Stimulated activated CD8-positive, alpha-beta memory T cell treated with anti-CD3 and anti-CD28 coated beads, Interleukin-2, amount 100 ng/mL, for 1 hour (primary cell): ENCODE measurements at places on chromosomes 6 and 20.

- DNase-seq, result no peak
Measured at GRCh38 chr6:17207281-17207680, 73.9 kb upstream of the RBM24 start.

DNA sequence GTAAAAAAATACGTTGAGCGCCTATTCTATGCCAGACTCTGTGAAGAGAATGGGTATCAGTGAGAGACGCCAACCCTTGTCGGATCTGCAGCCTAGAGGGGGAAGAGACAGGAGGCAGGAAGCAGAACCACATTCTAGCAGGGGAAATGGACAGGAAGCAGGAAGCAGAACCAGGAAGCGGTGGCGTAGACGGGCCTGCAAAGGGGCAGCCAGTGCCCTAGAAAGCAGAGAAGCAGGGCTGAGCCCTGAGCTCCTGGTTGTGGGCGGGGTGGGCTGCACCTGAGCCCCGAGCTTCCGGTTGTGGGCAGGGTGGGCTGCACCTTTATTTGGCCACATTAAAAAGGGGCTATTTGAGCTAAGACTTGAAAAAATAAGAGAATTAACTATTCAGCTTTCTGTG lies 71.9 kb downstream of the FAM120B start:
- DNase-seq, result no peak

DNA sequence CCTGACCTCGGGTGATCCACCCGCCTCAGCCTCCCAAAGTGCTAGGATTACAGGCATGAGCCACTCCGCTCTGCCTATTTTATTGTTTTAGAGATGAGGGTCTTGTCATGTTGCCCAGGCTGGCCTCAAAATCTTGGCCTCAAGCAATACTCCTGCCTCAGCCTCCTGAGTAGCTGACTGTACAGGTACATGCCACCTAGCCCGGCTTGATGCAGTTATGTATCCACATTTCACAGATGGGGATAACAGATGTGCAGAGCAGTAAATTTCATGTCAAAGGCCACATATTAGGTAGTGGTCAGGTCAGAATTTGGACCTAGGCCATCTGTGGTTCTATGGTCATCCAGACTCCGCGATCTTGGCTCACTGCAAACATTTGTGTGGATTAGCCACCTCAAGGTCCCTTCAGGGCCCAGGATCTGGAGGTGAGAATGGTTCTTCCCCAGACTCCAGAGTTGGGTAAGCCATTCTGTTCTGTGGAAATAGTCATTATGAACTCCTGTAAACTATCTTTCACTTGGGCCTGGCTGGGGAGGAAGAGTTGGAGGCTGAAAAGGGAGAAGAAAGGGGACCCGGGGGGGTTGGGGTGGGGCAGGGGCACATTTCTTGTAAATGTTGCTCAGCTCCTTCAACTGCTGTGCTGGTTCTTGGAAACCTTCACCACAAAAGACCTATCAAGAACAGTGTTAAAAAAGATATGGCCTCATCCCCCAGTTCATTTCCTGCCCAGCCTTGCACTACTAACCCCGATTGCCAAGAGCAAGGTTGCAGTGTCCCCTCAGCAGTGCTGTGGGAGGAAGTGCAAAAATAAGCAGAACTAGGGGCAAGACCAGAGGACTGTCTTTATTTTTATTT lies 13.0 kb downstream of the PIM1 start:
- DNase-seq, result peak; percentile 46

DNA sequence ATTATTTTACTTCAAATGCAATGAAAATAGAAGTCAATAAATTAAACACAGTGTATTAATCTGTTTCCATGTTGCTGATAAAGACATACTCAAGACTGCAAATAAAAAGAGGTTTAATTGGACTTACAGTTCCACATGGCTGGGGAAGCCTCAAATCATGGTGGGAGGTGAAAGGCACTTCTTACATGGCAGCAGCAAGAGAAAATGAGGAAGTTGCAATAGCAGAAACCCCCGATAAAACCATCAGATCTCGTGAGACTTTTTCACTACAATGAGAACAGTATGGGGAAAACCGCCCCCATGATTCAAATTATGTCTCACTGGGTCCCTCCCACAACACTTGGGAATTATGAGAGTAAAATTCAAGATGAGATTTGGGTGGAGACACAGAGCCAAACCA lies 82.2 kb downstream of the GPR63 start:
- no peak for DNase-seq

GRCh38 chr6:9540534-9541126 lies 874.2 kb downstream of the TFAP2A start:
- DNase-seq, result no peak

GRCh38 chr20:57711826-57712225 lies 2.0 kb upstream of the PMEPA1 start:
- no peak for DNase-seq

DNA sequence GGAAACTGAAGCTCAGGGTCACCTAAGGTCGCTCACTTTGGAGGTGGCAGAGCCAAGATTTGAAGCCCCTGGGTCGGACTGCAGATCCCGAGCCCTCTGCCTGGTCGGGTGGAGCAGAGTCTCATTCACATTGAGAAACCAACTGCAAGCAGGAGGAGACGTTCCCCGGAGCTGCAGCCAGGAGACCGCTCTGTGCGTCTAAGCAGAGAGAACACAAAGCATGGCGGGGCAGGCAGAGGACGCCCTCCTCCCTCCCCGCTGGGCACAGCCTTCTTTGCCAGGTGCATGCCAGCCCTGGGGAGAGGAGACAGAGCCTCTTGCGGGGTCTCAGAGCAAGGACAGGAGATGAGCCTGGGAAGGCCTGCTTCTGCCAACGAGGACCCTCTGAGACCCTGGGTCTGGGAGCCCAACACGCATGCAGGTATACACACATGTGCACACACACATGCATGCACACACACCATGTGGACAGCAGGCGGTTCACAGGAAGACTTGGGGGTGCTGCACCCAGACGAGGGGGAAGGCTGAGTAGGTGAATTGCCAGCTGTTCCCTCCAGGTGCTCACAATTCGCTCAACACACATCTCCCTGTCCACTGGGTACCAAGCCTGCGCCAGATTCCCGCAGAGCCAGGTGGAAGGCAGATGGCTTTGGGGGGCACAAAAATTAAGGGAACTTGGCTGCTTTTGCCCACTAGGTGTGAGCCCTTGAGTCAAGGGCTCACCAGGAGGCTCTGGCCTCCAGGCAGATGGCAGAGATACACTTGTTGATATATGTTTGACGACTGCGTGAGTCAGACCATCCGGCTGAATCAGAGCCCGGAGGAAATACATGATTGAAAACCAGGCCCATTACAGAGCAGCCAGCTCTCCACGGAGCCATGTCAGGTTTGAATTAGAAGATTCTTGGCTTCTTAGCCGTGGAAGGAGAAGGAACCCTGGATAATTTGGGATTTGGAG lies 5.5 kb upstream of the NTSR1 start:
- no peak for DNase-seq

GRCh38 chr6:161265975-161266374 lies 7.9 kb downstream of the AGPAT4 start:
- no peak for DNase-seq

DNA sequence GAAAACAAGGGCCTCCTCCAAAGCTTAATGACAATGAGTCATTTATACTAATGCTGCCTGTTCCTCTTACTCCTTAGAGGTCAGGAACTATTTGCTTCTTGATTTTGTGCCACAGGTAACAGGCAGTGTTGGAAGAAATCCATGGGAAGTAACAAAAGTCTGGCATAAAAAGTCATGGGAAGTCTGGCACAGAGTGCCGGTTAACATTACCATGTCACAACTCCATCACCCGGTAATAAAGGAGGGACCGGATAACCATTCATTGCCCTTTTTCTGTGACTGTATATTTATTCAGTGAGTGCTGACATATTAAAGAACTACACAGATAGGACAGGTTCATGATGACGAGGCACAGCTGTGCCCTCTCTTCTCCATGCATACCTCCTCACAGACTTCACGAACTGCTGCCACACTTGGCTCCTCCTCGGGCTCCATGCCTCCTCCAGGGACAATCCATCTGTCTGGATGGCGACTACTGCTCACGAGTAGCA lies 50.9 kb downstream of the NUDT3 start:
- no peak for DNase-seq

DNA sequence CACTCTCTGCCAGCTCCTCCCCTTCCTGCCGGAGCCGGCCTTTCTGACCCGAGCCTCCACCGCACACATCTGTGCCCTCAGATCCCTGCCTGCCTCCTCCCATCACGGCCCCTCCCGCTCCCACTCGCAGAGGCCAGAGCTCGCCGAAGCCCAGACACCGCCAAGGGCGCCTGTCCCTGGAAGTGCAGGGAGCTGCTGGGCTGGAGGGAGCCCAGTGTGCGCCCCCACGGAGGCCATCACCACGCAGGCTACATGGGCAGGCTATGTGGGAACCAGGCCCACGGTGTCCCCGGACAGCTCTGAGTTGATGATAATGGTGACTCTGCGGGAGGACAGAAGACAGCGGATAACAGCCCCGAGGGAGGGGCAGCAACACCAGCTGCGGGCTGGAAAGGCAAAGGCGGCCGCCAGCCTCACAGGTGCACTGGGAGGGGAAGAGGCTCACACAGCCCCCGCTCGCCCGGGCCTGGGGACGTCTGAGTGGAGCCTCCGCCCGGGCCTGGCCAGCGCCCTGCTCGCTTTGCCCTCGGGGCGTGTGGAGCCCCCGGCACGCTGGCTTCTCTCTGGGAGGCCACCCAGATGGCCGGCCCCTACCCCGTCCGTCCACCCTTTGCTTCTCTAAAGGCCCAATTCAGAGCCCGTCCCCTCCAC lies 154.9 kb downstream of the DLL1 start:
- no peak for DNase-seq

GRCh38 chr6:167979436-167980139 lies 17.9 kb upstream of the KIF25 start:
- no peak for DNase-seq

- no peak for DNase-seq
Measured at GRCh38 chr6:11514672-11515071, 22.9 kb upstream of the TMEM170B start.

GRCh38 chr6:48626421-48626820 lies 515.4 kb upstream of the PTCHD4 start:
- no peak for DNase-seq

DNA sequence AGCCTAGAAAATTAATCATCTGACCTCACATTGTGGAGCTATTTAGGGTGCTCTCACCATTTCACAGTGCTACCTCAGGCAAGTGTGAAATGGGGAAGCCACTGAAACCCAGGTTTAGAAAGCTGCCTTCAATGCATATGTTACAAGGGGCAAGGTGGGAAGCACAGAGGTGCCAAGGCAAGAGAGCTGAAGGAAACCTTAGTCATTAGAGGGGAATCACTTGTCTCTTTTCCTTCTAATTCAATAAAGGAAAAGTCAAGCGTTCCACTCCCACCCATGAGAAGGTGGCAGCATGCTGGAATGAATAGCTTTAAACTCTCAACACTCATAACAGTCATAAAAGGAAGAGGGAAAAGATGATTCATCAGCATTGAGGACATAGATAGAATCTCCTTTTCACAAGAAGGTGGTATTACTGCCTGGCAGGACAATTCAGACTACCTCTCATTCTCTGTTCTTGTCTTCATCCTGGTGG lies 251.9 kb upstream of the IRAK1BP1 start:
- DNase-seq, result no peak

DNA sequence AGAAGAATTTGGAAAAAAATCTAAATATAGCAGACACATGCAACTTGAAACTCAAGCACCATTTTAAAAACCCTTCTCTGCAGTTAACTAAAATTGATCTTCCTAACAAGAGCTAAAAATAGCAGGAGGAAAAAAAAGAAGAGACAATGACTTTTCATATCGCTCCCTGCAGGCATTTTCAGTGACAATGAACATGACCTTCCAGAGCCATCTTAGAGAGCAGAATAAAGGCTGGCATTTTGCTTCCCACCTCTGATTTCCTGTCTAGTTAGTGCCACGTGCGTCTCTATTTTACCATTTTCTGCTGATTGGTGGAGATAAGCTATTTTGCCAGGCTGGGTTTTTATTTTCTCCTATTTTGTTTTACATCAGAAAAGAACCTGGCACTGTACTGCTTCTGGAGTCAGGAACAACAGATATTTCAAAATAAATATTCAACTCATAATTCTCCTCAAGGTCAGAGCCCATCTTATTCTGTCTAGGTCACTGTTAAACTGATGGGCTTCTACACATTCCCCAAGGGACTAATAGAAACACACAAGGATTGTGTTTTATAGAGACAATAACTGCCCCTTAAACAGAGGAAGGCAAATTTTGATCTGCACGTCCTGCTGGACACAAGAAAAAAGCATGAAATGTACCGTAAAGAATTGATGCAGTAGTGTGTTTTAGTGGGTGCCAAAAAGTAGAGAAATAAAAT lies 70.2 kb upstream of the ENPP5 start:
- no peak for DNase-seq

DNA sequence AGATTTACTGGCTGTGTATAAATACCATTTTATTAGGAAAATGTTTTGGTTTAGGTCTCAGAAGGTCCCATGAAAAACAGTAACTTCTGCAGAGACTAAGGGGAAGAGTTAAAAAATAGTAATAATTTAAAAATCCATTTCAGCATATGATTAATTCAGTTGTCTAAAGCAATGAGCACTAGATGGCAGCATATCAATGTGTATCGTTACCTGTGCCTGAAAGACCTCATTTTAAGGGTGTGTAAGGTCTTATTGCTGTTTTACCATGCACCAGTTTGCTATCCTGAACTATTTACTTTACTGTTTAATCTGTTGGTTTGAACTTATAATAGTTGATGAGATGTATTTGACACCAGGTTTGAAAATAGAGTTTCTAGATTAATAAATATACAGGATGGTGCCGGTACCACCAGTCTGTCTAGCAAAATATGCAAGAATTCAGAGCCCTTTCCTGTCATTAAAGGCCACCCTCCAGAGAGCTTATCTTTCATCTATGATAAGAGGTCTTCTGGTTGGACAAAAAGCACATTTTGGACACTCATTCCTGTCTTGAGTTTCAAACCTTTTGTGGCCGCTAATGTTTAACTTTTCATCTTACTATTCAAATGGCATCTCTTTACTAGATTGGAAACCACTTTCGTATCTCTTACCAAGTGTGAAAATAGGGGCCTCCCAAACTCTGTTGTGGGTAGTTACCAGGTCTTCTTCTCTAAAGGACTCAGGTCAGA lies 8.9 kb upstream of the AHI1 start:
- no peak for DNase-seq

DNA sequence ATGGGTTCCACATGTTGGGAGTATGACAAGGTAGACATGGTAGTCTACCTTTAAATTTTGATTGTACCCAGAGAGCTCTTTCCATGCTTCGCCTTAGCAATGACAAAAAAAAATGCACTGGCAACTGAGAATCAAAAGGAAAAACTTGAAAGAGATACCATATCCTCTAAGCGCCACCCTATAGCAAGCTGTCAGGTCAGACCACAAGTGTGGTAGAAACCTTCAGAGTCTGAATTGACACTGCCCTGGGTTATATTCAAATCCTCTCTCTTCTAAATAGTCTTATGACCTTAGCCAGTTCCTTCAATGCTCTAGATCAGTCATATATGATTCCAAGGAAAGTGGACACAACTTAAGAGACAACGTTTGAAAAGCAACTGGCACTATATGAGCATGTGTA lies 45.6 kb upstream of the SMLR1 start:
- no peak for DNase-seq

DNA sequence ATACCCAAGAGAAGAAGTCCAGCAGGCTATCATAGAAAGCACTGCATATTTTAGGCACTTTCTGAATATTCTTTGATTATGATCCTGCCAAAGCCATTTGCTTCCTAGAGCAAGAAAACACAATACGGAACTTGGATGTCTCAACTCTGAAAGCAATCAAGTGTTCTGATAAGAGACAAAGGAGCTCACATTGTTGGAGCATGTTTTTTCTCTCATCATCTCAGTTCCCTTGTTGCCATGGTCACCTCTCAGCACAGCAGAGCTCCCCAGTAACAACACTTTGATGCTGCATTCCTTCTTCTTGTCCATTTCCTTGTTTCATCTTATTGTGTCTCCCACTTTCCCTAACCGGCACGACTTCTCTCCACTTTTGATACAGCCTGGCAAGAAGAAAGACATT lies 168.7 kb upstream of the FUT9 start:
- DNase-seq, result no peak

GRCh38 chr6:39882531-39882899 lies 51.7 kb downstream of the MOCS1 start:
- no peak for DNase-seq
